Stimulated activated CD8-positive, alpha-beta memory T cell treated with anti-CD3 and anti-CD28 coated beads, Interleukin-12 subunit alpha, Interleukin-12 subunit beta, amount 100 ng/mL, for 1 hour (primary cell): ENCODE measurements at places on chromosomes 4 and X.

DNA sequence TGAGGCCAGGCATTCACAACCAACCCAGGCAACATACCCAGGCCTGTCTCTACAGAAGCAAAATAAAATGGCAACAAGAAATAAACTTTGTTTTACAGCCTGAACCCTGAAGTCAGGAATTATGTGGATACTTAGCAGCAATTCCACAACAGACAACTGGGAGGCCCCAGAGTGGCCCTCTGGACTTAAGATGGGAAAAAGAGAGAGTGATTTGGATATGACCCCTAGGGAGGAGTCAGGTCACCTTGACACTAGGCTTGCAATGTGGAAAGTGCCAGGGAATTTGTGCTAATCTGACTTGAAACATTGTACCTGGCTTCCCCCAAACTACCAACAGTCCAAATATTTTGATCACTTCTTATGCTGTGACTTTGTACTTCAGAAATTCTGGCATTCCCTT, 193.1 kb downstream of the PARM1 start:
- no peak for DNase-seq

GRCh38 chr4:132346016-132346415, 803.1 kb upstream of the PCDH10 start:
- no peak for DNase-seq

GRCh38 chr4:8301851-8302730, 32.5 kb downstream of the HTRA3 start:
- no peak for DNase-seq

DNA sequence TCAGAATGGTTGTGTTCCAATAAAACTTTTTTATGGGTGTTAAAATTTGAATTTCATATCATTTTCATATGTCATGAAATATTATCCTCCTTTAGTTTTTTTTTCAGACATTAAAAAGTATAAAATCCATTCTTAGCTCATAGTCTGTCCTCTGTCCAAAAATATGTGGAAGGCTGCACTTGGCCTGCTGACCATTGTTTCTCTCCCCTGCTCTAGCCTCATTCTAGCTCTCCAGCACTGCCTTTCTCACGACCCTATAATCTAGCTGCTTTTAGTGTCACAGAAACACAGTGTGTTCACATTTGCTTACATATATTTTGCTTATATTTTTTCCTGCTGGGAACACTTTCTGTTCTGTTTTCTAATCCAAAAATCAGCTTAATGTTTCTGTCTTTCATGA, 165.0 kb upstream of the ANK2 start:
- DNase-seq, result no peak

GRCh38 chrX:13428053-13428786, 108.4 kb upstream of the ATXN3L start:
- DNase-seq, result no peak
